BJ (cell line): ENCODE measurements at places on chromosomes 16 and 17.
A peak's percentile ranks its signal among the peaks of the same experiment; 100 is the strongest.

- DNase-seq, result no peak
Observed at GRCh38 chr16:51222016-51222415, 70.9 kb upstream of the SALL1 start.

GRCh38 chr17:77196251-77196650 is 55.5 kb downstream of the SEC14L1 start:
- DNase-seq, result no peak

DNA sequence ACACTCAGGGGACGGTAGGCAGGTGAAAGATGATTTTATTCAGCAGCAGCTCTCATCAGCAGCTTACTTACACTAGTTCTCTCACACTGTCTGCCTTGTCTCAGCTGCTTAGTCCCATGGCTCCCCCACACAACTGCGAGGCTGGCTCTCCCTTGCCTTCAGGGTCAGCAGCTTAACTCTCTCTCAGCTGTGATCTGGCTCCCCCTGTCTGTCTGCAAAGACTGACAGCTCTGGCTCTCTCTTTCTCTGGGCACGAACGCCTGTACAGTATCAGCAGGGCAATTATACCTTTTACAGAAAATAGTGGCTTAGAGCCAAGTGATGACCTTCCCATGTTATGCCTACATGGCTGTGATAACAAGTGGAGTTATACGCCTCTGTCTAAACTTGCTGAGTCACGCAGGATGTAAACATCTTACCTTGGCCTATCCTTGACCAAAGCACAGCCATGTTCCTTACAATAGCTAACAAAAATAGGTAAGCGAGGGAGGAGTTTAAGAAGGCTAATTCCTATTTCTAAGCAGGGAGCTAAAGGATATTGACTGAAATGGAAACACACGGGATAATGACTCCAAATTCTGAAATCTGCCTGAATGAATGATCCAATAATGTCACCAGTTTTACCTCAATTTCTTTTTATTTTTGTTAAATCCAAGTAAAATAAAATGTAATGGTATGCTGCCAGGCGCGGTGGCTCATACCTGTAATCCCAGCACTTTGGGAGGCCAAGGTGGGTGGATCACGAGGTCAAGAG is 1.1 kb upstream of the NDUFAB1 start:
- DNase-seq, result no peak

GRCh38 chr17:48283411-48283810 is 146.6 kb downstream of the SKAP1 start:
- no peak for DNase-seq

DNA sequence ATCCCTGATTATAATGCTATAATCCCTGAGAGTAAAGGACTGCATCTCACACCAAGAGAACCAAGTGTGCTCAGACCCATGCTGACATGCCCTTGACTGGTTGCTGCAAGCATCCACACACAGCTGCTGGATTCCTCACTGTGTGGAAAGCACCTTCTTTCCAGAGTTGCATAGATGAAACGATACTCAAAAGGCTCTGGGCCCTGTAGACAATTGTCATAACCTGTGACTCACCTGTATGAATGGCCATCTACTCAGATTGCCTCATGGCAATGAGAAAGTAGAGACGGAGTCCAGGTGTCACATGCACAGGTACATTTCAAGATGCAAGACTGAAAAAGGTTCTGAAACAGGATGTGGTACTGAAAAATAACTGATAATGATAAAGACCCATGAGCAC is 58.1 kb downstream of the MPHOSPH6 start:
- DNase-seq, result no peak

DNA sequence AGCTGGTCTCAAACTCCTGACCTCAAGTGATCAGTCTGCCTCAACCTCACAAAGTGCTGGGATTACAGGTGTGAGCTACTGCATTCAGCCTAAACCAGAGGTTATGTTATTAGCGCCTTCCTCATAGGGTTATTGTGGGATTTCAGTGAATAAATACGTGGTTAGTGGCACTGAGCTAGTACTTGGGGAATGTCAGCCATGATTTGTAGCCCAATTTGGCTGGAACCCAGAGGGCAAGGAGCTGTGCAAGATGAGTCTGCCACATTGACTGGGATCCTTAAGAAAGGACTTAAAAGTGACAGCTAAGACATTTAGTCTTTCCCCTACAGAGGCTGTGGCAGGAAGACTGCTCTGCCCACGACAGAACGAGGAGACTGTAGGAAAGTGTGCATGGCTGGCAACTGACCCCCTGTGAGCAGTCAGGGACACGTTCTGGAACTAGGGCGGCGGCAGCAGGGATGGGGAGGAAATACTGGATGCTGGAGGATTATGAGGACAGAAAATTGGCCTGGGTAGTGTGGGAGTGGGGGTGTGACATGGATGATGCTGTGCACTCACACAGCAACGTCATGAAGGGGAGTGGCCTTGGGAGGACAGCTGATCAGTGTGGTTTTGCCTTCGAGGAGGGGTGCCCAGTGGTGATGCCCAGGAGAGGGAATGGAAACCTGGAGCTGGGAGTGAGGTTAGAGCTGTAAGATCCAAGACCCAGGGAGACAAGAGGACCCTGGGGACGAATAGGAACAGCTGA is 14.6 kb downstream of the ATP5PD start:
- no peak for DNase-seq

- no peak for DNase-seq
Observed at GRCh38 chr16:86863609-86864008, 285.3 kb downstream of the FOXL1 start.

DNA sequence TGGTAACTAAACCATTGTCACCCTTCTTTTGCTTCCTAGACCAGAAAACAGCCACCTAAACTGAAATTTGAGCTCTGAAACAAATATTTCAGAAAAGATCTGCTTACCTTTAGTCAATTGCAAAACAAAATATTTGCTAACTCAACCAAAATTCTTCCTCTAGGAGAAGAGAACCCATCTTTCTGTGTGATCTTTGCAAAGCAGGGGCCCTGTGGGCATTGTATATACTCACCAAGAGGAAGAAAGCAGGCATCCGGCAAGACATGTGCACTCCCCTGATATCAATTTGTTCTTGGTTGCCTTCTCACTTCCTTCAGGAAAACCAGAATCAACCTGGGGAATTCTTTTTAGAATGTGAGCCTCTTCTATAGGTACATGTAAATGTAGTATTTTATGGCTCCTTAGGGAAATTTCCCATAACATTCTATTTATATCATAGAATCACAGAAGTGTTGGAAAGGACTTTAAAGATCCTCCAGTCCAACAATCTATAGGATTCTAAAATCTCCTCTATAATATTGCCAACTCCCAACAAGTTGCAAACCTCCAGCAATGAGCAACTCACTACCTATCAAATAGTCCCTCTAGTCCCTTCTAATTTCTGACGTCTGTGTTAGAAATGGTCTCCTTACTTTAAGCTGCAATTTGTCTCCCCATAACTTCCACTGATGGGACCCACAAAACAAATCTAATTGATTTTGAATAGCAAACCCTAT is 966 bp downstream of the SLFN14 start:
- no peak for DNase-seq

DNA sequence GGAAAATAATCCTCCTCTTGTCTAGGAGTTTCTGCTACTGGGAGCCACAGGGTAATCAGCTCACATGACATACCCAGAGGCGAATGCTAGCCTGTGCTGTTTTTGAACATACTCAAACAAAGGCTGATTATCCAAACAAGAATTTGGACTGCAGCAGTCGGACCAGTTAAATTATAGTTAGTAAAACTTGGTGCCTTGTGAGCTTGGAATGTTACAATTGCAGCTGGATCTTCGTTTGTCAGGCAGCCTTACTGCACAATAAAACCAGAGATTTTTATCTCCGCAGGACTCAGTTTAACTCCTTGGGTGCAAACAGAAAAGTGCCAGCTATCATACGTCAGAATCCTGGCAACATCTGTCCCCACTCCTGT is 163.8 kb upstream of the TBX2 start:
- DNase-seq, result peak; percentile 44

GRCh38 chr17:18041776-18042175 is 2.6 kb downstream of the GID4 start:
- DNase-seq, result peak; percentile 30

GRCh38 chr16:76574651-76575050 is 297.4 kb downstream of the CNTNAP4 start:
- DNase-seq, result no peak

DNA sequence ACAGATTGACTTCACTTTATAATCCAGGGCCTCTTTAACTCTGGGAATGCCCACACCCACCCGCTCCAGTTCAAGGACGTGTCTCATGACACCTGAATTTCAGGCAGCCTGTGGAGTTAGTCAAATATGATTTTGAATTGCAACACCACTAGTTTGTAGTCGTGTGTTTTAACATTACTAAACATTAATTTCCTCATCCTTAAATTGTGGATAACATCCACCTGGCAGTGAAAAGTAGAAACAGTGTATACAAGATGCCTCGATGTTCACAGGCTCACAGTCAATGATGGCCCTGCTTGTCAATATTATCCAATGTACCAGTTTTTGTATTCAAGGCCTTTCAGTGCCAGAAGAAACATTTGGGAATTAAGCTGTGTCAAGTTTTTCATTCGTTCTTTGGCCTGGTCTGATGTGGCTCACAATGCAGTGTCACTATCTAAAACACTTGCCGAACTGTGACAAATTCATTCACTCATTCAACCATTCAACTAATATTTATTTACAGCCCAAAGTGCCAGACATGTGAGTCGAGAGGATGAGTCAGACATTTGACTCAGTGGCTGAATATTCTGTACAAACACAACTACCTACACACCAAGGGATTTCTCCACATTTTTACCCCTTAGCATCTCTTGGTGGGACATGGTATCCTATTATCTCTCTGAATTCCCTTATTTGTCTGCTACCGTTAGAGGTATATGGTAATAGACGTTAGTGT is 1.4 kb downstream of the MEIOB start:
- DNase-seq, result no peak

DNA sequence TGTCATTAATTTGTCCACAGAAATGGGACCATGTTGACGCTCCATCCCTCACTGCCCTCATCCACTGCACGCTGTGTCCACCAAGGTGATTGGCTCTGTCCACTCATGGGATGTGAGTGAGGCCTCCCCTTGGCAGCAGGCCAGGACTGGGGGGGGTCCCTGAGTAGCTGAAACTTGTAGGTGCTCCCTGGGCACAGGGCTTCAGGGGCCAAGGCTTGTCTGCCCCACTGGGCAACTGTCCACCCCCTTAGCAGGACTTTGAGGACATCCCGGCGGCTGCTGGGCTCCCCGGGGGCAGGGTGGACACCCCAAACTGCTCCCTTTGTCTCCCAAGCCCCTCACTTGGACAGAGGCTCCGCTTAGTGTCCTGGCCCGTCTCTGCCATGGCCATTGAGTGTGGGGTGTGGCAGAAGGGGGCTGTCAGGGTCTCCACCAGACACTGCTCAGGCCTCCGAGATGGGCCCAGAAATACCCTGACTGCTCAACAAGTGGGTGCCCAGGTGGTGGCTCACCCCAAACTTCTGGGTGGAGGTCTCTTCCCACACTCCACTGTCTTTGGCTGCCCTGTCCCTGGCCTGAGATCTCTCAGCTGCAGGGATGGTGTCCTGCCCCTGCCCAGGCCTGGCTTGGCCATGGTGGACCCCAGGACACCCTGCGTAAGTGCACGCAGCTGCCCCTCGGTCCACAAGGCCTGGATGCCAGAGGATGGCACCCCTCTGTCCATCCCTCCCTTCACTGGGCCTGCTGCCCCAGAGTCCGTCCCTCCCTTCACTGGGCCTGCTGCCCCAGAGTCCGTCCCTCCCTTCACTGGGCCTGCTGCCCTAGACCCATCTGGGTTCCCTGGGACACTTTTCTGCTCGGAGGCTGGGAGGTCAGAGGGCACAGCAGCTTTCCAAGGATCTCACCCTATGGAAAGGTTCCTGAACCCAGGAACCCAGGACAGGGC is 2.9 kb upstream of the RAB40C start:
- DNase-seq, result no peak

DNA sequence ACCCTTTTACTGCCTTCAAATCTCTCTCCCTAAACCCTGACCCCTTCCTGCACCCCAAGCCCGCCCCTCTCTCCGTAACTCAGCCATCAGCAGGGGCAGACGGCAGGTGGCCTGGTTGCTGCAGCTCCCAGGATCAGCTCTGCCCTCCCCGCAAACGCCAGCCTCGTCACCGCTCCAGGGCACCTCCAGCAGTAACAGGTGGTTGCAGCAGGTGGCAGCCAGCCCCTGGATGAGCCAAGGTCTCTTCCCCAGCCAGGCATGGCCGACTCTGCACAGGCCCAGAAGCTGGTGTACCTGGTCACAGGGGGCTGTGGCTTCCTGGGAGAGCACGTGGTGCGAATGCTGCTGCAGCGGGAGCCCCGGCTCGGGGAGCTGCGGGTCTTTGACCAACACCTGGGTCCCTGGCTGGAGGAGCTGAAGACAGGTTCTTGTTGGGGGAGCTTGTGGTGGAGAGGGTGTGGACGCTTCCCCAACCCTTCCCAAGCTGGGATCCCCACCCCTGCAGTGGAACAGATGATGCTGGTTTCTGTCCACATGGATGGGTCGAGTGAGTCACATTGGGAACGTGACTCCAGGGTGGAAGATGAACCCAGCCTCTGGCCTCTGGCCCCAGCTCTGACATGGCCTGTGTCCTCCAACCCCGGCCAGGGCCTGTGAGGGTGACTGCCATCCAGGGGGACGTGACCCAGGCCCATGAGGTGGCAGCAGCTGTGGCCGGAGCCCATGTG is 558 bp downstream of the HSD3B7 start:
- no peak for DNase-seq

DNA sequence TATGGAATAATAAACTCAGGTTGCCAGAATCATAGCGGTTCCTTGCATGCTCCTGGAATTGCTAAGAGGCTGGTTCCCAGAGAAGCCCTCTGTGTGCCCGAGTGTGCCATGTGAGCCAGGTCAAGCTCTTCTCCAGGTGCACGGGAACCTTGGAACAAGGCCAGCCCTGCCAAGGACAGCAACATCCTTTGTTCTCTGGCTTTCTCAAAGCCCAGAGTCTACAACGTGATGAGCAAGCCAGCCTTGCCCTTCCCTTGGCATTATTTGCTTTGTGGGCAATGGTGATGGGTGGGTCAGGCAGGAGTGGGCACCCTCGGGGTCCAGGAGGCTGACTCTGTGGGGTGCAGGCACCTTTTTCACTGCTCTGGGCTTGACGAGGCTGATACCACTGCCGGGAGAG is 14.2 kb upstream of the SEC14L1 start:
- no peak for DNase-seq

DNA sequence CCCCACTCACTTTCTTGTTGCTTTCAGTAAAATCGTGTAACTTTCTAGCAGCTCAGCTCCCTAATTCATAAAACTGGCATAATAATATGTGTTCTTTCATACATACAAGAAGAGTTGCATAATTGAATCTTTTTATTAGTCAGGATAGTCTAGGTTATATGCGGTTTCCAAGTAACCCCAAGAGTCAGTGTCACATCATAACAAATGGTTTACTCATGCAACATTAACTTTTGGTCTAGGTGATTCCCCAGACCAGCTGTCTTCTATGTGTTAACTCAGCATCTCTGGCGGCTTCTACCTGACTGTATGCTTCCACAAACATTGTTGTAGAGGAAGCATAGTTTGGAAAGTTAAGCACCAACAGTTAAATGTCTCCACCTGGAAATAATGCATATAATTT is 1000.4 kb downstream of the CDH11 start:
- peak; percentile 33 for DNase-seq
